ENCODE measurements at places on chromosomes 1 and 21. TPM values are rescaled to one million over a fixed set of nuclear protein-coding genes. Genes with fewer than 3 reads are reported as not detected.

DNA sequence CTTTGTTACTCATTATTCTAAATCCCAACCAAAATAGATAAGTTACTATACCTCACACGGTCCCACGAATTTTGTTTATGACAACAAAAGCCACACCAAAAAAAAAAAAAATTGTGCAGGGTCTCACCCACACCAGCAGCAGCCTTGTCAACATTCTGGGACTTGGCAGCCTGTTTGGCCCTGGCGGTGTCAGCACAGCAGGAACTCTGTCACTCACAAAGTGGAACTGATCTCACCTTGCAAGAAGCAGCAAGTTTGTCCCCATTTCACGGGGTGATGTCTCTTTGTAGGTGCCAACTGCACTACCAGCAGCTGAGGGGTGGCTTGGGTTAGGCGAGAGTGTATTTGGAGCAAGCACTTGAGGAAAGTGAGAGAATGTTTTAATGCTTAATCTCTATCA lies 75.0 kb upstream of the CHRM3 start:
- H3K27ac ChIP-seq: no peak overlapping the region
- no peak for DNase-seq

The USP1 gene
- 14.5 TPM for polyA plus RNA-seq

GRCh38 chr1:185860311-185860710 lies 126.1 kb downstream of the HMCN1 start:
- DNase-seq: no peak
- no peaks in the 10 kb centered on the region for H3K27me3 ChIP-seq
- no peak overlapping the region for H3K27ac ChIP-seq
- H3K36me3 ChIP-seq: no peaks in the 10 kb centered on the region

The CEP85 gene
- polyA plus RNA-seq: 1.9 TPM

The TTC34 gene
- not detected for polyA plus RNA-seq

GRCh38 chr1:30450818-30451233 lies 272.6 kb downstream of the MATN1 start:
- no peak overlapping the region for H3K4me3 ChIP-seq
- no peak for DNase-seq
- H3K36me3 ChIP-seq: no peaks in the 10 kb centered on the region

DNA sequence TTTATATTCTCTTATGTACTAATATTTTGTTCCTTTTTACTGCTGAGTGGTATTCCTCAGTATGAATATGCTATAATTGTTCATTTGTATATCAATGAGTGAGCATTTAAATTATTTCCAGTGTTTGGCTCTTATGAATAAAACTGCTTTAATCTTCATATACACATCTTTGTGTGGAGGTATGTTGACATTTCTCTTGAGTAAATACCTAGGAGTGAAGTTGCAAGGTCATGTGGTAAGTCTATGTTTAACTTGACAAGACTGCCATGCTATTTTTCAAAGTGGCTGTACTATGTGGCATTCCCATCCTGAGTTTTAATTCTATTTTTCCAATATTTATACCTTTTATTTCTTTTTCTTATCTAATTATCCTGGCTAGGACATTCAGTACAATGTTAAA lies 124.2 kb downstream of the ADSS2 start:
- peaks cover 1% of the 10 kb centered on the region for H3K4me1 ChIP-seq
- no peak overlapping the region for H3K4me3 ChIP-seq
- no peak overlapping the region for H3K27ac ChIP-seq
- H3K27me3 ChIP-seq: no peaks in the 10 kb centered on the region
- no peak for DNase-seq
- H3K36me3 ChIP-seq: no peaks in the 10 kb centered on the region

The SRGAP2 gene
- 7.9 TPM for polyA plus RNA-seq

The ESPN gene
- polyA plus RNA-seq: 28.7 TPM

DNA sequence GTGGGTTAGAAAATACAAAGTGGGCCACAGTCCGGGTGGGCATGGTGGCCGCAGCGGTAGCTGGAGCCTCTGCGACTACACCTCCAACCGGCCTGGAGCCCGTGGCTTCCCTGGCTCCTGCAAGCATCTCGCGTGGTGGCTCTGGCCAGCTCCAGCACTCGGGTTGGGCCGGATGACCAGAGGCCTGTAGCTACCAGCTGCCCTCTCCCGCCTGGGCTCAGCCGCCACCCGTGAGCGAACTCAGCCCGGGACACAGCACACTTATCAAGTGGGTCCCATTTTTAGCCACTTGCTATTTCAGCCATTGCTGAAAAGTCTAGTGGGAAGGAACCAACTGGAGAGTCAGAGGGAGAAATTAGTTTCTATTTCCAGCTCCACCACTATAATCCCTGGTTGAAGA lies 107.7 kb upstream of the CACYBP start:
- H3K4me3 ChIP-seq: no peak overlapping the region
- no peak overlapping the region for H3K27ac ChIP-seq
- H3K36me3 ChIP-seq: no peaks in the 10 kb centered on the region
- H3K4me1 ChIP-seq: no peaks in the 10 kb centered on the region
- no peaks in the 10 kb centered on the region for H3K27me3 ChIP-seq
- no peak for DNase-seq

DNA sequence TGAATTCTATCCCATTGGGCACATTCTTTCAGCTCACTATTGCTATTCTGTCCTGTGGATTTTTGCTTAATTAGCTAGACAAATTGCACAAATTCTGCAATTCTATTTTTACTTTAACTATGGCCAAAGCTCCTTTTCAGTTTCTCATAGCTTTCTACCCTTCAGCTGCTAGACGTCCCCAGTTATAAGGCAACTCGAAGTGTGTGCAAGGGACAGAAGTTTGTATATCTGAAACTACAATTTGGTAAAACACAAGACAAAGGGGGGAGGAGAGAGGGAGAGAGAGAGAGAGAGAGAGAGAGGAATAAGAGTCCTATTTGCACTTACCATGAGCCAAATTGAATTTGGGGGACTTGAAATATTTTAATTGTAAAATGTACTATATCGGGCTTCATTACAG lies 91.8 kb downstream of the SETD4 start:
- H3K27me3 ChIP-seq: no peaks in the 10 kb centered on the region
- no peaks in the 10 kb centered on the region for H3K36me3 ChIP-seq
- no peak overlapping the region for H3K4me3 ChIP-seq
- H3K4me1 ChIP-seq: no peaks in the 10 kb centered on the region

The PDZK1IP1 gene
- 2.1 TPM for polyA plus RNA-seq

The MPL gene
- not detected for polyA plus RNA-seq

The IL22RA1 gene
- 2.4 TPM for polyA plus RNA-seq

The USP33 gene
- 36.6 TPM for polyA plus RNA-seq

DNA sequence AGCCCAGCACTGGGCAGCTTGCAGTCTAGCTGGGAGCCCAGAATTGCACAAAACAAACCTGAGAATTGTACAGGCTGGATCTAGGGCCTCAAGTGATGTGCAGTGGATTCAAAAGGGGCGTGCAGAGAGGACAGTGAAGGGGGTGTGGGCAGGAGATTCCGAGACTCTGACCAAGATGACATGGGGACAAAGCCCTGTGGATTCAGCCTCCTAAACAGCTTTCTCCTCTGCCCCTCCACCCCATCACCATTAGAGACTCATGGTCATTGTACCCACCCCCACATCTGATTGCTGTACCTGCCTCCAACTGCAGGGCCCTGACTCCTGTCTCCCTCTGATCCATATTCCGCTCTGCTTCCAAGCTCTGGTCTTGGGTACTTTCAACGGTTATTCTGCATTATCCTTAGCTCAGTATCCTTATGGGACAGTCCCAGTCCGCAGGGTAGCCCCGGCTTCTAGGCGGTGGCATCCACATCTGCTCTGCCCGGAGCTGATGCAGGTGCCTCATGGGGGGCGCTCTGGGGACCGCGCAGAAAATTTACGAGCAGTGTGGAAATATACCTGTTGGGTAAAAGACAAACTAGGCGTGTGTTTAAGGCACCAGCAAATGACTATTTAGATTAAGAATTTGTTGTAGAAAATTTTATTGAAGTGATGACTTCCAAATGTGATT lies 1.7 kb upstream of the BMP8A start:
- H3K36me3 ChIP-seq: peaks cover 8% of the 10 kb centered on the region
- H3K4me1 ChIP-seq: no peaks in the 10 kb centered on the region
- H3K27ac ChIP-seq: no peak overlapping the region
- DNase-seq: peak; percentile 33
- H3K4me3 ChIP-seq: no peak overlapping the region

GRCh38 chr1:119715542-119715941 lies 3.8 kb downstream of the PHGDH start:
- peaks cover 2% of the 10 kb centered on the region for H3K4me1 ChIP-seq
- no peak for DNase-seq
- no peaks in the 10 kb centered on the region for H3K36me3 ChIP-seq

DNA sequence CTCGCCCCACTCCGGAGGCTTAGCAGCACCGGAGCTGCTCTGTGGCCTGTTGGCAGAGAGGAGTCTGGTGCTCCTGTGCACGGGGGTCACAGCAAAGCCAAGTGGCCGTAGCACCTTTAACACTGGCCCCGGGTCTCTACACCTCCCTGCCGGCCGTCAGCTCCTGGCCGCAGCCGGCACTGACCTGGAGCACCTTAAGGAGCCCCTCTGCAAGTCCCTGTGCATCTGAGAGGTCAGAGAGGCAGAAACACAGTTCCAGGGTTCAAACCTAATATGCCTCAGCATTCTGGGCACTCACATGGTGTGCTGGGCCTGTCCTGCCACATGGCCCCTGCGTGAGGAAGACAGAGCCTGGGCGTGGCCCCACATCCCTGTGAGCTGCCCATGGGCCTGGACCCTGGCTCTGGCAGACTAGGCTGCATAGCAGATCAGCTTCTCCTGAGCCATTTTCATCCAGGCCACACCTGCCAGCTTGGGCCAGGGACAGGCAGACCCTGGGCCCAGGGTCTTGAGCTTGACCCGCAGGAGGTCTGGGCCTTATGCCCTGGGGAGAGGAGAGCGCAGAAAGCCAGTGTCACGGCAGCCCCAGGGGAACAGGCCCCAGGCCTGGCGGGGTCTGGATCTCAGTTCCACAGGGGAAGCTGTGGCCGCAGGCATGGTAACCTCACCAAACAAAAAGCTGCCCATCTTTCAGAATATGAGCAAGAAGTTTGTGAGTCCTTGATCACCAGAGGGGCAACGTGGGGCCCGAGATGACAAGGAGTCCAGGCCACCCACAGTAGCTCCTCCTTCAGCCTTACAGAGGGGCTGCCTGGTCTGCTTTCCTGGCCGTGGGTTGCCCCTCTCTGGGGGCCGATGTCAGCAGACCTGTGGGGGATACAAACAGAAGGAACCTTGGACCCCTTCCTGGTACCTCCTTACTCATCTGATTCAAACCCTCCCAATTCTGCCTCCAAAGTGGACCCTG lies 146.0 kb upstream of the COL6A1 start:
- no peak overlapping the region for H3K27ac ChIP-seq
- no peaks in the 10 kb centered on the region for H3K4me1 ChIP-seq

DNA sequence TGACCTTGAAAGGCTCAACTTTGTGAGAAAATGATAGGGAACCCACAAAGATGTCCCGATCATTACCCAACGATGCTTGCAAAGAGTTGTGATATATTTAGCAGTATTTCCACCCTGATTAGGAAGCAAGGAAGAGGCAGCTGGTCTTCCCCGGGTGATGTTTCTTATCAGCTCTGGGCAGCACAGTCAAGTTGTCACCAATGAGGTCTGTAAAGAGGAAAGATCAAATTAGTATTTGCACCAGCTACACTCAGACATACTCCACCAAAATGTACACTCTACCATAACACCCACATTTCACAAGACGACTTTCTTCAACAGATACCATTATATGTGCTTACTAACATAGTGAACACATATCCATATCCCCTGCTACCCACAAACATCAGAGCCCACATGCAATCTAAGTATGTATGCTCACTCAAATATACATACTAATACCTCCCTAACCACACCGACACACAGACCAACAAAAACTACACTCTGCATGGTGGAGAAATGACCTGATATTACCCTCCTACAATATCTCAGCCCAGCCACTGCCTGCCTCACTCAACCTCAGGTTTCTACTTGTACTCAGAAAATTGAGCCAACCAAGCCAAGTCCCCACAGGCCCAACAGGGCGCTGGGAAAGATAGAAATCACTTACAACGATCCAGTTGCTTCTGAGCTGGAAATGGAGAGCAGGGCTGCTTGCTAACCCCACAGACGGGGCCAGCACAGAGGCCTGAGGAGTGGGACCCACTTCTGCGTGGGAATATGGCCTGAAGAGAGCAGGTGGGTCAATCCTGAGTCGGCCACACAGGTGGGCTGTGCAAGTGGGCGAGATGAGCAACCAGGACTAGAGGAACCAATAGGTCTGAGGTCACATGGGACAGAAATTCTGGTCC lies 4.6 kb upstream of the BTG2 start:
- H3K27me3 ChIP-seq: no peaks in the 10 kb centered on the region
- no peaks in the 10 kb centered on the region for H3K4me1 ChIP-seq
- no peaks in the 10 kb centered on the region for H3K36me3 ChIP-seq
- no peak for DNase-seq
- no peak overlapping the region for H3K27ac ChIP-seq

GRCh38 chr1:155226910-155227260 lies 18.4 kb downstream of the MTX1 start:
- no peaks in the 10 kb centered on the region for H3K27me3 ChIP-seq
- H3K27ac ChIP-seq: peak overlapping the region; percentile 83
- peak; percentile 84 for DNase-seq
- no peaks in the 10 kb centered on the region for H3K36me3 ChIP-seq
- peak overlapping the region; percentile 57 for H3K4me3 ChIP-seq

- no peaks in the 10 kb centered on the region for H3K36me3 ChIP-seq
- H3K27ac ChIP-seq: no peak overlapping the region
- H3K4me3 ChIP-seq: no peak overlapping the region
Observed at GRCh38 chr1:222784916-222785315, 29.9 kb upstream of the DISP1 start.

The L1TD1 gene
- polyA plus RNA-seq: 0.10 TPM

DNA sequence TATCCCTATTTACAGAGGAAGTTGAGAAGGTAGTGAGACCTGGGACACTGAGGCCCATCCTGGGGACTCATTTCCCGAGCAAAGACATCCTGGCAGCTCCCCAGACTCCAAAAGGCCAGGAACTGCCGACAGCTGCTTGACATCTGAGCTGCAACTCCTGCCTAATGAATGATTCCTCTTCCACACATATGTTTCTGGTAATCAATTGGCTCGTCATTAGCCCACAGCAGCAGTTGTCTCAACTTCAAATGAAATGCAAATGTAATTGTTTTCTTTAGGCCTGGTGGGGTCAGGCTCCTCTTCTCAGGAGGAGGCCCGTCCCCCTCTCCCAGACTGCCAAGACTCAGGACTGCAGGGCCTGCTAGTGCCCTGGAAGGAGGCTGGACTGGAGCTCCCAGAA lies 61.8 kb upstream of the DISP3 start:
- H3K27ac ChIP-seq: no peak overlapping the region
- H3K4me1 ChIP-seq: no peaks in the 10 kb centered on the region
- no peak for DNase-seq
- H3K36me3 ChIP-seq: no peaks in the 10 kb centered on the region
- no peak overlapping the region for H3K4me3 ChIP-seq

- H3K4me3 ChIP-seq: no peak overlapping the region
- peaks cover 3% of the 10 kb centered on the region for H3K36me3 ChIP-seq
- no peak overlapping the region for H3K27ac ChIP-seq
- no peaks in the 10 kb centered on the region for H3K4me1 ChIP-seq
- no peaks in the 10 kb centered on the region for H3K27me3 ChIP-seq
- DNase-seq: no peak
Observed at GRCh38 chr21:43972850-43973633, 39.1 kb upstream of the TRAPPC10 start.
